ENCODE measurements at places on chromosomes 12 and 14. TPM values are rescaled to one million over a fixed set of nuclear protein-coding genes. Genes with fewer than 3 reads are reported as not detected.

SLC7A8 gene
- 209 TPM for total RNA-seq

A2M gene
- total RNA-seq: not detected

OTUB2 gene
- total RNA-seq: 4.1 TPM

MYO1A gene
- 0.52 TPM for total RNA-seq

KRT78 gene
- not detected for total RNA-seq

GLT8D2 gene
- total RNA-seq: 6.8 TPM

- H3K36me3 ChIP-seq: no peaks in the 10 kb centered on the region
- DNase-seq: no peak
- H3K27ac ChIP-seq: no peak overlapping the region
- H3K27me3 ChIP-seq: no peaks in the 10 kb centered on the region
- no peaks in the 10 kb centered on the region for H3K4me1 ChIP-seq
These were observed 83.0 kb downstream of the LLPH start for GRCh38 chr12:66047411-66048021.

- peaks cover 30% of the 10 kb centered on the region for H3K36me3 ChIP-seq
- H3K27ac ChIP-seq: no peak overlapping the region
- peaks cover 9% of the 10 kb centered on the region for H3K4me1 ChIP-seq
- DNase-seq: no peak
These were observed 4.5 kb upstream of the TNFRSF1A start for GRCh38 chr12:6346235-6346832.

- H3K36me3 ChIP-seq: no peaks in the 10 kb centered on the region
- H3K27me3 ChIP-seq: no peaks in the 10 kb centered on the region
- H3K4me1 ChIP-seq: peaks cover 8% of the 10 kb centered on the region
These were observed 3.4 kb downstream of the GSG1 start for GRCh38 chr12:13099844-13100604.

DNA sequence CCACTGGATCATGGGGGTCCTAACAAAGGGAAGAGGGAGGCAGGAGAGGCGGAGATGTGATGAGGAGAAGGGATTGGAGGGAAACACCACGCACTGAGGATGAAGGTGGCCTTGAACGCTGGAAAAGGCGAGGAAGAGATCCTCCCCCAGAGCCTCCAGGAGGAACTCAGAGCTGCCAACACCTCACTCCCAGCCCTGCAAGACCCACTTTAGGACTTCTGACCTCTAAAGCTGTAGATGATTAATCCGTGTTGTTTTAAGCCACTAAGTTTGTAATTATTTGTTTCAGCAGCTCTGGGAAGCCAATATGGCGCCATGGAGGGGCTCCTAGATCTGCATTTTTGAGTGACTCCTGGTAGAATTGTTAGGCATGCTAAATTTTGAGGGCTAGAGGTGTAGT is 74.6 kb upstream of the CEP83 start:
- H3K36me3 ChIP-seq: no peaks in the 10 kb centered on the region
- no peaks in the 10 kb centered on the region for H3K27me3 ChIP-seq
- H3K4me1 ChIP-seq: no peaks in the 10 kb centered on the region
- no peak for DNase-seq
- H3K4me3 ChIP-seq: no peak overlapping the region
- no peak overlapping the region for H3K27ac ChIP-seq

DNA sequence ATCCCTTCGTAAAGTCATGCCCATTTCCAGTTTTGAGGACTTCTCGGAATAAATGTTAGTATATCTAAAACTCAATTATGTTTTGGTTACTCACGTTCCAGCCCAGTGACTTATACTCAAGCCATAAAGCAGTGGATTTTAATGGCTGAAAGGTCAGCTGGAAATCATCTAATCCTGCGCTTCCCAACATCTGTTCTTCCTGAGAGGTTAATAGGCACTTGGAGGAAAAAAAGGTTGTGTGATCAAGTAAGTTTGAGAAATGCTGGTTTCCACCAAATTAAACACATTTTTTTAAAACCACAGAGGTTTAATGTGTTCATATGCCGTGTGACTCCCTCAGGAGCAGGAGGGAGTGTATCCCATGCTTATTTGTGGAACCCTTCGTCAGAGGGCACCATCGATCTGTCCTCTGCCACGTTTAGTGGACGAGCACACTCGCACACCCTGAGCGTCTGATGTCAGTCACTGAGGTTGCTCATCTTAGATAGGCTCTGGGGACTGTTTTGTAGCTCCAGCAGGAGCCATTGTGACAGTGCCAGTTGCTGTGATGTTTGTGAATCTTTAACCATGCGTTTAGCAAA is 41.4 kb downstream of the FBXL14 start:
- no peaks in the 10 kb centered on the region for H3K36me3 ChIP-seq
- H3K4me3 ChIP-seq: no peak overlapping the region
- H3K4me1 ChIP-seq: no peaks in the 10 kb centered on the region
- no peaks in the 10 kb centered on the region for H3K27me3 ChIP-seq
- DNase-seq: no peak

- DNase-seq: no peak
- H3K36me3 ChIP-seq: no peaks in the 10 kb centered on the region
- H3K4me1 ChIP-seq: no peaks in the 10 kb centered on the region
These were observed 221.2 kb downstream of the RBM19 start for GRCh38 chr12:113744802-113745395.

- H3K4me3 ChIP-seq: no peak overlapping the region
- no peak overlapping the region for H3K27ac ChIP-seq
- no peak for DNase-seq
- H3K36me3 ChIP-seq: no peaks in the 10 kb centered on the region
- H3K27me3 ChIP-seq: no peaks in the 10 kb centered on the region
These were observed 30.8 kb upstream of the SOCS2 start for GRCh38 chr12:93541578-93542225.

DNA sequence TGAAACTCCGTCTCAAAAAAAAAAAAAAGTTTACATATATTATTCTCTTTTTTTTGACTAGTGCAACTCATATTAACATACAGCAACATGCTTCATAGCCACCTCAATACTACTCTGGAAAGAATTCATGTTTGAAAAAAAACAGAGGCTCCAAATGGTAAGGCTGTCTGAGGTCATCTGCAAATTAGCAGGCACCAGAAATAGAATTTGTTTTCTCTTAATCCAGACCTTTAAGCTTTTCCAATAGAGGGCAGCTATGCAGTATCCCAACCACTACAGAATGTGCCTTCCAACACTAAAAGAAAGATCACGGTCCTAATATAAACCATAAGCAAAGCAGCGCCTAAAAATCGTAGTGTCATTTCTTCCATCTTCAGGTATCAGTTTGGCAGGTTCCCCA is 12.0 kb downstream of the C2CD5 start:
- H3K4me1 ChIP-seq: no peaks in the 10 kb centered on the region
- H3K27me3 ChIP-seq: no peaks in the 10 kb centered on the region
- no peak for DNase-seq
- H3K36me3 ChIP-seq: peaks cover 23% of the 10 kb centered on the region
- H3K27ac ChIP-seq: no peak overlapping the region
- no peak overlapping the region for H3K4me3 ChIP-seq

- peak; percentile 10 for DNase-seq
- no peak overlapping the region for H3K4me3 ChIP-seq
- no peaks in the 10 kb centered on the region for H3K36me3 ChIP-seq
- H3K4me1 ChIP-seq: no peaks in the 10 kb centered on the region
- no peak overlapping the region for H3K27ac ChIP-seq
These were observed 61.4 kb upstream of the VPS33A start for GRCh38 chr12:122327494-122328385.

DNA sequence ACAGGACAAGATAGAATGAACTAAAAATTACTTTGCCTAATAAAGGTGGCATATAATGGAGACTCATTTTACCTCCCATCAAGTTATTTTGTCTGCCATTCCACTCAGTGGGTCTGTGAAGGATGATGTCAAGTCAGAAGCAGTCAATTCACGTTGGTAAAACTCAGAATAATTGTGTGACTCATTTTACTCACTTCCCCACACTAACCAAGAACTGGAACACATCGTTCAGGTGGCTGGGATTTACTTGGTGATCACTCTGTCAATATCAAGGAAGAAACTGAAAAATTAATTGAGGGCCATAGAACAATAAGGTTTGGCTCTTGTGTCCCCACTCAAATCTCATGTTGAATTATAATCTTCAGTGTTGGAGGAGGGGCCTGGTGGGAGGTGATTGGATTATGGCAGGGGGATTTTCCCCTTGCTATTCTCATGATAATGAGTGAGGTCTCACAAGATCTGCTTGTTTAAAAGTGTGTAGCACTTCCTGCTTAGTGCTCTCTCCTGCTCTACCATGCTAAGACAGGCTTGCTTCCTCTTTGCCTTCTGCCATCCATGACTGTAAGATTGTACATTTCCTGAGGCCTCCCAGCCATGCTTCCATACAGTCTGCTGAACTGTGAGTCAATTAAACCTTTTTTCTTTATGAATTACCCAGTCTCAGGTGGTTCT is 35.7 kb upstream of the GTF2A1 start:
- no peak overlapping the region for H3K4me3 ChIP-seq
- DNase-seq: no peak
- no peaks in the 10 kb centered on the region for H3K36me3 ChIP-seq
- no peak overlapping the region for H3K27ac ChIP-seq
- no peaks in the 10 kb centered on the region for H3K27me3 ChIP-seq
- H3K4me1 ChIP-seq: no peaks in the 10 kb centered on the region

DNA sequence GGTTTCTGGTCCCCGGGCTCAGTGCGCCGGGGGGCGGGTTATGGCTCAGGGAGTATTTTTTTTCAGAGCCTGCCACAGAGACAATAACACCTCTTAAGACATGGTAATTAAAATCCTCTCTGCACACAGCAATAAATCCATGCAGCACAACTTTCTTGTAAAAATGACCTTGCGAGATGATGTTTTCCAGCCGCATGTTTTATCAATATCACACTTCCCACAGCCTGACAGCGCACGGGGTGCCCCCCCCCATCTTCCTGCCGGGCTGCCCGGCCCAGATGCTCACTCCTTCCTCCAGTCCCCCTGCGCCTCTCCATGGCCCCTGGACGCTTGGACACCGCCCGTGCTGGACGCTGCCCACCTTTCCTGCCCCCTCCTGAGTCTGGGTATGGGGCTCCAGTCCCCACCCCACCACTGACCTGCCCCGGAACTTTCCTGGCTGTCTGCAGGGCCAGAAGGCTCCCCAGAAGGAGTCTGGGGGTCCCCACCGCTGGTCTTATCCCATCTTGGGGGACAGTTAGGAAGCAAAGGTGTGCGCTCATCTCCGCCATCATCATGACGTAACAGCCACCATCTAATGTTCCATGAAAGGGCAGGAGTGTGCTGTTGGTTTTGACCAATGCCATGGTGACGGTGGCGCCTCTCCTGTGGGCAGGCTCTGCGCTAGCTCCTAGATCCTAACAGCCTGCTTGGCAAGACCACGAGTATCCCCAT is 182.9 kb downstream of the KIF26A start:
- no peaks in the 10 kb centered on the region for H3K27me3 ChIP-seq

DNA sequence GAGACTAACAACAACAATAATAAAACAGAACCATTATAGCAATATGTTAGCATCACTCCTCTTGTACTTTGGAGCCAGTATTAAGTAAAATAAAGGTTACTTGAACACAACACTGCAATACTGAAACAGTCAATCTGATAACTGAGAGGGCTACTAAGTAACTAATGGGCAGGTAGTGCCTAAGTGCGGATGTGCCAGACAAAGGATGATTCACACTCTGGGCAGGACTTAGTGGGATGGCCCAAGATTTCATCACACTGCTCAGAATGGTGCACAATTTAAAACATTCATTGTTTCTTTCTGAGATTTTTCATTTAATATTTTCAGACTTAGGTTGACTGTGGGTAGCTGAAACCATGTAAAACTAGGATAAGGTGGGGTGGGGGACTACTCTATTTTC is 131.9 kb upstream of the CAND1 start:
- no peaks in the 10 kb centered on the region for H3K27me3 ChIP-seq
- no peak for DNase-seq
- no peak overlapping the region for H3K4me3 ChIP-seq
- no peak overlapping the region for H3K27ac ChIP-seq

GRCh38 chr12:128844031-128844635 is 9.1 kb upstream of the GLT1D1 start:
- no peaks in the 10 kb centered on the region for H3K4me1 ChIP-seq
- no peaks in the 10 kb centered on the region for H3K27me3 ChIP-seq
- no peak overlapping the region for H3K4me3 ChIP-seq
- no peak for DNase-seq
- no peaks in the 10 kb centered on the region for H3K36me3 ChIP-seq

DNA sequence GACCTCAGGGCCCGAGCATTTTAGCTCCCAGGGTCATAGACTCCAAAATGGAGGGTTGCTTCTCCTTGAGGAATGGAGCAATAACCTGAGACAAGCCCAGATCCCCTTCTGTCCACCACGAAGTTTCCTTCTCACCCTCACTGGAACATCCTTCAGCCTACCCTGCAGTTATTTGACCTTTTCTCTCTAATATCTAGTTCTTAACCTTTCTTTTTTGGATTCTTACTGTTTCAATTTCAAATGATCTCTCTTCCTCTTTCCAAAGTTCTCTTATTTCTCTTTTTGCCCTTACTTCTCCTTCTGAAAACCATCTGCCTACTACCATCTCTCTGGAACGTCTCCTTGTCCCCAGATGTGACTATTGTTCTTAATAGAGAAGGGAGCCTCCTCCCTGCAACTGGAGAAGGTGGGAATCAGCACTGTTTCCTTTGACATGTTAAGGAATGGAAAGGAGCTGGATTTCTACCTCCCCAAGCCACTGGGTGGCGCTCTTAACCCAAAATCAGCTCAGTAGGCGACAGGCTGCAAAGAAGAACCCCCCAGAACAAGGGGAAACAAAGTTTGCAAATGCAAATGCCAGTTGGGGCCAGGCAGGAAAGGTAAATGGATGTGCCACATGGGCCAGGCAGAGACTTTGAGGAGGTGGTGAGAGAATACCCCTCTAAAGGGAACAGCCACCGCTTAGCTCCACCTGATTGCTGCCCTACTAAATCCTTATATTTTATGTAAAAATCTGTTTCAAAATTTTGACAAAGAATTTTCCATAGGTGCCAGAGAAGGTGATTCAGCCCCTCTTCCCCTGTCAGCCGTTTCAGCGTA is 22.4 kb upstream of the PDE1B start:
- H3K27ac ChIP-seq: no peak overlapping the region
- H3K4me3 ChIP-seq: no peak overlapping the region
- H3K27me3 ChIP-seq: peaks cover 2% of the 10 kb centered on the region
- DNase-seq: peak; percentile 93
- H3K36me3 ChIP-seq: no peaks in the 10 kb centered on the region

DNA sequence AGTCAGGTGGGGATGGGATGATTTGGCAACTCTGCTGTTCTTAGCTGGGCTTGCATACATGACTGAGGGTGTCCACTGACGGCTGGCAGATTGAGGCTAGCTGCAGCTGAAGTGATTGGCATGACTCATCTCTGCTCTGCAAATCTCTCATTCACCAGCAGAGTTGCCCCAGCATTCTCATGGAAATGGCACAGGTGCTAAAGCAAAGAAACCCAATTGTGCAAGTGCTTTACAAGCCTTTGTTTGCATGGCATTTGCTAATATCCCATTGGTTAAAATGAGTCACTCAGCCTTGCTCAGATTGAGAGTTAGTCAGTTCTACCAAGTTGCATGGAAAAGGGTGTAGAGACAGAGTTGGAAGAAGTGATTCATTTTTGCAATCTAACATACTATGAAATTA is 389.7 kb upstream of the FAR2 start:
- H3K36me3 ChIP-seq: peaks cover 6% of the 10 kb centered on the region
- peak; percentile 57 for DNase-seq
- no peak overlapping the region for H3K4me3 ChIP-seq
- no peaks in the 10 kb centered on the region for H3K4me1 ChIP-seq
- H3K27ac ChIP-seq: peak overlapping the region; percentile 3

All from H1 (cell line).